ENCODE measurements at places on chromosomes 16 and 17. TPM values are rescaled to one million over a fixed set of nuclear protein-coding genes. Genes with fewer than 3 reads are reported as not detected.

GRCh38 chr16:55372792-55373488 lies 48.9 kb downstream of the IRX6 start:
- peaks cover 5% of the 10 kb centered on the region for H3K27me3 ChIP-seq
- no peak overlapping the region for H3K4me3 ChIP-seq
- no peaks in the 10 kb centered on the region for H3K36me3 ChIP-seq
- H3K27ac ChIP-seq, result no peak overlapping the region

DNA sequence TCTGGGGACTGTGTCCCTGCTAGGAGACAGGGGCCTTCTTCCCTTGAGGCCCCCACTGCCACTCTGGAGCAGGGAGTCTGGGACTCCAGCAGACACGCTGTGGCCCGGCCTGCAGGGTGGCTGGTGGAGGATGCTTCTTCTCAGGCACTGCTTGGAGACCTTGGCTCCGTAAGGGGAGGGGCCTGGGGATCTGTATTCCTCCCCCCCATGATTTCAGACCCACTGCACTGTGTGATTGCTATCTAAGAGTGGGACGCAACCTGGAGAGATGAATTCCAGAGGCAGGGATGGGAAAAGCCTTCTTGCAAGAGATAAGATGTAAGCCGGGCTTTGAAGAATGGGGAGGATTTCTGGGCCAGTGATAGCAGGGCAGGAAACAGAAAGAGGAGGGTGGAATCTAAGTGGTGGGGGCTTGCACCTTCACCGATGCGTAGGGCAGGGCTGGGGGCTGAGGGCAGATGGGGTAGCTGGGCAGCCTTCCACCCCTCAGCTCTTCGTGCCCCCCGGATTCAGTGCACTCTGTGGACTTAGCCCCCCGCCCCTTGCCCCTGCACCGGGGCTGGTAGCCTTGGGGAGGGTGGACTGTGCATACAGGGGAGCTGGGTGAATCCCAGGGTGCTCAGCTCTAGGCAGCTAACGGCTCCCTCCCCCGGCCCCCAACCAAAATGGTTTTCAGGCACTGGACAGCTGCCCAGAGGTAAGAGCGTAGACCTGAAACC lies 5.2 kb upstream of the GSE1 start:
- no peaks in the 10 kb centered on the region for H3K36me3 ChIP-seq
- H3K4me3 ChIP-seq, result no peak overlapping the region
- H3K27ac ChIP-seq, result no peak overlapping the region
- H3K27me3 ChIP-seq, result no peaks in the 10 kb centered on the region

- H3K36me3 ChIP-seq, result peaks cover 48% of the 10 kb centered on the region
- H3K27ac ChIP-seq, result peak overlapping the region; percentile 76
- H3K27me3 ChIP-seq, result no peaks in the 10 kb centered on the region
- peaks cover 11% of the 10 kb centered on the region for H3K4me1 ChIP-seq
- peak; percentile 78 for DNase-seq
Measured at GRCh38 chr16:46918905-46919792, 35.0 kb downstream of the GPT2 start.

GRCh38 chr17:64216338-64217248 lies 46.5 kb downstream of the TEX2 start:
- peak; percentile 74 for DNase-seq
- H3K36me3 ChIP-seq, result peaks cover 21% of the 10 kb centered on the region
- H3K4me3 ChIP-seq, result no peak overlapping the region
- peak overlapping the region; percentile 41 for H3K27ac ChIP-seq
- peaks cover 4% of the 10 kb centered on the region for H3K4me1 ChIP-seq
- no peaks in the 10 kb centered on the region for H3K27me3 ChIP-seq

GRCh38 chr17:56085576-56086267 lies 67.6 kb upstream of the ANKFN1 start:
- no peaks in the 10 kb centered on the region for H3K36me3 ChIP-seq
- no peaks in the 10 kb centered on the region for H3K4me1 ChIP-seq
- no peak overlapping the region for H3K27ac ChIP-seq
- no peaks in the 10 kb centered on the region for H3K27me3 ChIP-seq
- no peak for DNase-seq

DNA sequence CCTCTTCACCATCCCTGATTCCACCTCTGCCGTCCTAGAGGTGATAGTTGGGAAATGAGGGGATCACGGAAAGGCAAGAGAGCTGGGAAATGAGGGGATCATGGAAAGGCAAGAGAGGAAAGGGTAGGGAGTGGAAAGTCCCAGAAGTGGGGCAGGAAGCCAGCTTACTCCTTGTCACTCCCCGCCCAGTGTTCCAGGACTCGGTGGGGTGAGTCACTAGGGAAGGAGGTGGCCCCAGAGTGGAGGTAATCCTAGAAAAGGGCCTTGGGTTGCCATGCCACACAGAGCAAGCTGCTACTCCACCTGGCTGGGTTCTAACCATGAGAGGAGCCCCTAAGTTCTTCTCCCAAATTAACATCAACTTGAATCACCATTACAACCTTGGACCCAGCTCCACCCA lies 14.8 kb downstream of the ALOXE3 start:
- no peak for DNase-seq
- H3K4me1 ChIP-seq, result no peaks in the 10 kb centered on the region
- no peak overlapping the region for H3K4me3 ChIP-seq
- no peaks in the 10 kb centered on the region for H3K36me3 ChIP-seq
- H3K27ac ChIP-seq, result no peak overlapping the region
- no peaks in the 10 kb centered on the region for H3K27me3 ChIP-seq

TMEM235 gene
- not detected for total RNA-seq

CD7 gene
- 1.1 TPM for total RNA-seq

SLC6A4 gene
- total RNA-seq, result not detected

Measured in right lobe of liver (tissue), 6 donors.